Kidney (tissue), 22 donors: ENCODE measurements at places on chromosomes 5 and 9. TPM values are rescaled to one million over a fixed set of nuclear protein-coding genes. Genes with fewer than 3 reads are reported as not detected.

GRCh38 chr5:178740921-178741320, 10.5 kb upstream of the ZNF354A start:
- H3K27ac ChIP-seq, result no peak overlapping the region
- DNase-seq, result no peak
- no peaks in the 10 kb centered on the region for H3K4me1 ChIP-seq
- no peaks in the 10 kb centered on the region for H3K36me3 ChIP-seq
- H3K27me3 ChIP-seq, result no peaks in the 10 kb centered on the region
- no peak overlapping the region for H3K4me3 ChIP-seq

- DNase-seq, result peak; percentile 53
- no peak overlapping the region for H3K4me3 ChIP-seq
Measured at GRCh38 chr9:130185490-130186031, 13.4 kb downstream of the NCS1 start.

DNA sequence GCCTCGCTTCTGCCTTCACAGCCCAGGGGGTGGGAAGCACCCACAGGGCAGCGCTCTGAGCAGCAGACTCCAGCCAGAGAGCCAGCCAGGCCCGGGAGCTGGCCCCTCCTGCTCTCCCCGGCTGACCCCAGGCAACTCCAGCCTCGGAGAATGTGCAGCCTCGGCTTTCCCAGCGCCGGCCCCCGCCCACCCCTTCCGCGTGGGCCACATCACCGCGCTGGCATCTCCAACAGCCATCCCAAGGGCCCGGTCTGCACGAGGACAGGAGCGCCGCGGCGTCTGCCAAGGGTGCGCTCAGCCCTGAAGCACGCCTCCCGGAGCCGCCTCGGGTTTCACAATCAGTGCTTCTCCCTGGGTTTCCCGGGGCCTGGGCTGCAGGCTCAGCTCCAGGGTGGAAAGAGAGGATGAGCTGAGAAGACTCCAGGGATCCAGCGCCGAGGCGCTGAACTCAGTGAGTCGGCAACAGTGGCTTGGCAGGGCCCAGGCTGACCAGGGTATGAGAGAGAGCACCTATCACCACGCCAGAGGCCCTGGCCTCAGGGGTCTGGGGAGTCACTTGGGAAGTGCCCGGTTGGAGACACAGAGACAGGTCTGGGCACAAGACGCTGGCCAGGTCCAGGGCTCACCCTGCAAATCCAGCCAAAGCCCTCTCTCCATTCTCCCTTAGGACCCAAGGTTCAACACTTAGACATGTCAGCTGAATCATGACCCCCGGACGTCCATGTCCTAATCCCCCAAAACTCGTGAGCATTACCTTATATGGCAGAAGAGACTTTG, 79.6 kb downstream of the ADAMTS2 start:
- H3K36me3 ChIP-seq, result no peaks in the 10 kb centered on the region
- no peak overlapping the region for H3K4me3 ChIP-seq
- no peaks in the 10 kb centered on the region for H3K4me1 ChIP-seq
- DNase-seq, result peak; percentile 92
- H3K27ac ChIP-seq, result peak overlapping the region; percentile 45

DNA sequence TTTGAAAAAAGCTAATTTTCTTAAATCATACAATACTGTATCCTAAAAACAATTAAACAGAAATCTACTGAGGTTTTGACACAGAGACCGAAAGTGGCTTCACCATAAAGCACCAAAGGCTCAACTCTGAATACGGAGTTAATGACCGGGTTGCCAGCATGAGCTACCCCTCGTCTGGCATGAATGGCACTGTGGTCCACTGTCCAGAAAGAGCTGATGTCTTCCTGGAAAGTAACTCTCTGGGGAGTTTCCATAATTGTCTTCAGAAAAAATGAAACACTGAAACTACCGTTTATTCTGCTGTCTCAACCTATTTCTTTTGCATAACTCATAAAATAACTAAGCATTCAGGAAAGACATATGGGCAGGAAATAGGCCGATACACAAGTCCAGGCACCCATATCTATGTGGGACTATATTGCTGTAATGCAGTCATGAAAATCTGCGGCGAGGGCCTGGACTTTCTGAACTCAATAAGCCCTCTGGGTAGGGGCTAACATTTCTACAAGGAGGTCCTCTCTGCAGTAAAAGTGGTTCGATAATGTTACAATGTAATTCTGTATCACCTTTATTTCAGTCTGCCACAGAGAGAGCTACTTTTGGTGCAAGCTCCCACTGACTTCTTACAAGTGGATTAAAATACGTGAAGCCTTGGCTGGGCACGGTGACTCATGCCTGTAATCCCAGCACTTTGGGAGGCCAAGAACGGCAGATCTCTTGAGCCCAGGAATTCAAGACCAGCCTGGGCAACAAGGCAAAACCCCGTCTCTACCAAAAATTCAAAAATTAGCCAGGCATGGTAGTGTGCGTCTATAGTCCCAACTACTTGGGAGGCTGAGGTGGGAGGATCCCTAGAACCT, 52.4 kb downstream of the ANKH start:
- no peaks in the 10 kb centered on the region for H3K27me3 ChIP-seq
- DNase-seq, result no peak
- no peaks in the 10 kb centered on the region for H3K36me3 ChIP-seq
- H3K4me1 ChIP-seq, result no peaks in the 10 kb centered on the region
- no peak overlapping the region for H3K4me3 ChIP-seq

DNA sequence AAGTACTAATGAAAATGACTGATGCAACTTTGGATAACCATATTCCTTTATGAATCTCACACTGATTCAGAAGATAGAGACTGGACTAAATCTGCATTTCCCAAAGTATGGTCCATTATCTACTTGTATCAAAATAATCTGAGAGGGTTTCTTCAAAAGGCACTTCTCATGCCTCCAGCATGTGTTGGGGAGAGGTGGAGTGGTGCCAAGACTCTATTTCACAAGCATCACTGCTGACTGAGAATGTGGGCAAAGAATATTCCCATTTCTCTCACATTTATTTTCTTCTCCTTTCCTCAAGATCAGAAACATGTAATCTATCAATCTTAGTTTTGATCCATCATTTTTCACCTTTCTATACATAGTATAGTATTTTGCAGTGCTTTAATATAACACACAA, 135.4 kb downstream of the GABRB2 start:
- no peaks in the 10 kb centered on the region for H3K36me3 ChIP-seq
- DNase-seq, result no peak
- no peaks in the 10 kb centered on the region for H3K27me3 ChIP-seq
- no peak overlapping the region for H3K4me3 ChIP-seq
- no peaks in the 10 kb centered on the region for H3K4me1 ChIP-seq

DNA sequence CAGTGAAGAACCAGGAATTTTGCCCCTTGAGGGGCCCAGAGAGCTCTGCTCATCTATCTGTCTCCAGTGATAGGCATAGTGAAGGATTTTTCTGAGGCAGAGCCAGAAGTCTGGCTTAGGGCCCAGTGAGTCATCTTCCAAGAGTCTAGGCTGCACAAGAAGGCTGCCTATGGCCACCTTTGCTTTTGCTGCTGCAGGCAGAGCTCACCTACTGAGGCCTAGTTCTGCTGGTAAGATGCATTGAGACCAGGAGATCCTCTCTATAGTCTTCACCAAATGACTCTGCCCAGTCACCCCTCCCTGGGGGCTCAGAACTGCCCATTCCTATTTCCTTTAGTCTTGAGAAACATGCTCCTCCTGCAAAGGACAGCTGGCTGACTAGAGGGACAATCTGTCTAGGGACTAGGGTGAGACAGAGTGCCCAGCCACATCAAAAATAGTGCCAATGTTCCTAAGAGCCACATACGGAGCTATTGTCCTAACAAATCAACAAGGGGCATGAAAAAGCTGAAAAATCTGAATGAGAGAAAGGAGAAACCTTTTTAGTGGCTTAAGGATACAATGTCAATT, 40.3 kb upstream of the CDKN2AIPNL start:
- DNase-seq, result no peak
- no peaks in the 10 kb centered on the region for H3K27me3 ChIP-seq
- no peak overlapping the region for H3K4me3 ChIP-seq
- H3K4me1 ChIP-seq, result peaks cover 6% of the 10 kb centered on the region
- H3K36me3 ChIP-seq, result no peaks in the 10 kb centered on the region

GRCh38 chr5:108167174-108167573, 214.7 kb downstream of the FBXL17 start:
- H3K4me3 ChIP-seq, result no peak overlapping the region
- no peaks in the 10 kb centered on the region for H3K36me3 ChIP-seq
- no peaks in the 10 kb centered on the region for H3K27me3 ChIP-seq
- no peaks in the 10 kb centered on the region for H3K4me1 ChIP-seq
- DNase-seq, result no peak

GRCh38 chr5:156920861-156921431, 42.1 kb downstream of the TIMD4 start:
- H3K4me1 ChIP-seq, result no peaks in the 10 kb centered on the region
- no peak overlapping the region for H3K27ac ChIP-seq
- H3K36me3 ChIP-seq, result no peaks in the 10 kb centered on the region
- no peak for DNase-seq
- no peaks in the 10 kb centered on the region for H3K27me3 ChIP-seq

- no peak overlapping the region for H3K4me3 ChIP-seq
- no peak for DNase-seq
- no peaks in the 10 kb centered on the region for H3K4me1 ChIP-seq
- H3K27me3 ChIP-seq, result no peaks in the 10 kb centered on the region
- H3K36me3 ChIP-seq, result no peaks in the 10 kb centered on the region
- H3K27ac ChIP-seq, result no peak overlapping the region
Measured at GRCh38 chr5:5932824-5933223, 445.5 kb downstream of the MED10 start.

DNA sequence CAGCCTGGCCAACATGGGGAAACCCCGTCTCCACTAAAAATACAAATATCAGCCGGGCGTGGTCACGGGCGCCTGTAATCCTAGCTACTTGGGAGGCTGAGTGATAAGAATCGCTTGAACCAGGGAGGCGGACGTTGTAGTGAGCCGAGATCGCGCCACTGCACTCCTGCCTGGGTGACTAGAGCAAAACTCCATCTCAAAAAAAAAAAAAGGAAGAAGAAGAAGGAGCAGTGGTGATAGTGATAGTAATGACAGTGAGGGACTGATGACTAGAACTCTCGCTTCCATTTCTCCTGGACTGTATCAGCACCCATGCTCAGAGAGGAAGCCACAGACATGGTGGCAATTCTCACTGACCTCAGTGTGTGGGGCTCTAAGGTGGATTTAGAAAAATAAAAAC, 52.6 kb upstream of the CLINT1 start:
- peak overlapping the region; percentile 25 for H3K27ac ChIP-seq
- H3K4me3 ChIP-seq, result no peak overlapping the region
- DNase-seq, result no peak
- no peaks in the 10 kb centered on the region for H3K27me3 ChIP-seq
- no peaks in the 10 kb centered on the region for H3K36me3 ChIP-seq

DNA sequence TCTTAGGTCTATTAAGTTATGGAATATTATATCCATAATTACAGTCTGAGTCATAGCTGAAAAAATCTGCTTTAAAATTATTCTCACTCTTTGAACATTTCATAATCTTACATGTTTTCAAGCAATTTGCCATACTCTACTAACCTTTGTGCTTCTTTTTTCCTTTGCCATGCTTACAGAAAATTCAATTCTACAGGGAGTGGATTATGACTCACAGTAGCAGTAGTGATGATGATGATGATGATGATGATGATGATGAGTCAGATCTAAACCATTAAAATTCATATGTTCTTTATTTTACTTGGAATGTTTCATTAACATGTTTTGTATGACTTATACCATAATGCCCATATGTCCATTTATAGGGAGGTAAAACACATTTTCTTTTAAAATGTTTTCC, 207.1 kb downstream of the VPS13A start:
- no peaks in the 10 kb centered on the region for H3K27me3 ChIP-seq
- DNase-seq, result no peak
- peaks cover 5% of the 10 kb centered on the region for H3K36me3 ChIP-seq
- H3K4me3 ChIP-seq, result no peak overlapping the region

DNA sequence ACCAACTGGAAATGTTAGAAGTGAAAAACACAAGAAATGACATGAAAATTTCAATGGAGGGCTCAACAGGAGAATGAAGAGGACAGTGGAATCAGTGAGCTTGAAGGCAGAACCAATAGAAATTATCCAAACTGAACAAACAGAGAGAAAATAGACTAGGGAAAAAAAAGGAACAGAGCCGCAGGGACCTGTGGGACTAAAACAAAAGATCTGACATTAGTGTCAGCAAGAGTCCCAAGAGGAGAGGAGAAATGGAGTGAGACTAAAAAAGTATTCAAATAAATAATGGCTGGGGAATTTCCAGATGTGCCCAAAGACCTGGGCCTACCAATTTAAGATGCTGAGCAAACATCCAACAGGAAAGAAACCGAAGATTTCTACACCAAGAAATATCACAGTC, 175.0 kb upstream of the PHYKPL start:
- H3K4me3 ChIP-seq, result no peak overlapping the region
- DNase-seq, result no peak
- no peaks in the 10 kb centered on the region for H3K4me1 ChIP-seq
- no peaks in the 10 kb centered on the region for H3K27me3 ChIP-seq

DNA sequence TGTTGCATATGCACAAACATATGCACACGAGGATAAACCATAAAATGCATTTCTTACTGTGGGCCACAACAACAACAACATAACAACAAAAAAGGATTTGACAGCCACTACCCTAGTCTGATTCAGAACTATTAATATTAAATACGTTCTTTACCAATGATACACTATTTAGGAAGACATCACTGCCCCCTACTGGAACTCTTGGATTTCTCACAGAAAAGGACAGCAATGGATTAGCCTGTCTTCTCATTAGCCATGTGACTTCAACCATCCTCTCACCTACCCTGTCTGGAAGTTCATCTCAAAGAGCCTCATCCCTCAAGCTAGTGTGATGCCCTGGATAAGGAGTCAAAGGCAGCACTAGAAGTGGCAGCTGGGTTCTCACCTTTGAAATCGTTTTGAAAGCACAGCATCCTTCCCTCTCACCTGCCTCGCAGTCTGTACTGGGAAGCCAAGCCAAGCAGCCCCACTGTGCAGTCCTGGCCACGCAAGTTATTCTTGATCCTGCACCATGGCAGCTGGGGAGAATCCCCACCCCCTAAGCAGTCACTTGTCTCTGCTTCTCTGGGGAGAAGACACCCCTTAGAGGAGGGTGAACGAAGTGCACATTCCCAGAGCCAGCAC, 64.6 kb downstream of the SH3TC2 start:
- no peak overlapping the region for H3K4me3 ChIP-seq
- H3K4me1 ChIP-seq, result no peaks in the 10 kb centered on the region
- H3K27me3 ChIP-seq, result no peaks in the 10 kb centered on the region
- no peaks in the 10 kb centered on the region for H3K36me3 ChIP-seq
- DNase-seq, result no peak

GRCh38 chr5:16776611-16777251, 159.4 kb downstream of the MYO10 start:
- H3K36me3 ChIP-seq, result peaks cover 1% of the 10 kb centered on the region
- H3K27me3 ChIP-seq, result no peaks in the 10 kb centered on the region
- H3K4me3 ChIP-seq, result no peak overlapping the region
- H3K4me1 ChIP-seq, result no peaks in the 10 kb centered on the region
- DNase-seq, result no peak
- H3K27ac ChIP-seq, result no peak overlapping the region

GRCh38 chr5:20266066-20266465, 278.1 kb upstream of the CDH18 start:
- DNase-seq, result no peak
- no peaks in the 10 kb centered on the region for H3K27me3 ChIP-seq
- no peaks in the 10 kb centered on the region for H3K4me1 ChIP-seq
- no peak overlapping the region for H3K4me3 ChIP-seq
- H3K36me3 ChIP-seq, result no peaks in the 10 kb centered on the region
- no peak overlapping the region for H3K27ac ChIP-seq

CCDC127 gene
- 3.2 TPM for polyA plus RNA-seq

DNAJB5 gene
- polyA plus RNA-seq, result 9.7 TPM

PAEP gene
- not detected for polyA plus RNA-seq

C5orf34 gene
- polyA plus RNA-seq, result 0.71 TPM

SPINK4 gene
- not detected for polyA plus RNA-seq
